Effector memory CD4-positive, alpha-beta T cell (primary cell): ENCODE measurements at places on chromosomes 4 and X.
A peak's percentile ranks its signal among the peaks of the same experiment; 100 is the strongest.

DNA sequence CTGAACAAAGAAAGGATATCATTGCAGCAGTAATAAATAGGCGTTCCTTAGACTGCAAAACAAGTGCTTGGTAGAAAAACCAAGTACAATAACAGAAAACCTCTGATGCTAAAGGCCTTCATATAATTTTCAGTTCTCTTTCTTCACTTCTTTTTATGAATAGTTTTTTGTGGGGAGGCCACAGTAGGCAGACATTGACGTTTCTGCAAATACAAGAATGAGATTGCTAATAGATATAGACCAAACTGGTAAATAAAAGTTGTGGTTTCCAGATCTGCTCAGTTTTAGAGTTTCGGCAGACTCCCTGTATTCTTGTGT is 57.0 kb upstream of the RAP1GDS1 start:
- DNase-seq, result no peak

GRCh38 chr4:153065276-153065675 is 129.2 kb downstream of the FHDC1 start:
- DNase-seq, result no peak

- peak; percentile 69 for DNase-seq
These were observed 16.0 kb upstream of the UVSSA start for GRCh38 chr4:1330761-1331590.

DNA sequence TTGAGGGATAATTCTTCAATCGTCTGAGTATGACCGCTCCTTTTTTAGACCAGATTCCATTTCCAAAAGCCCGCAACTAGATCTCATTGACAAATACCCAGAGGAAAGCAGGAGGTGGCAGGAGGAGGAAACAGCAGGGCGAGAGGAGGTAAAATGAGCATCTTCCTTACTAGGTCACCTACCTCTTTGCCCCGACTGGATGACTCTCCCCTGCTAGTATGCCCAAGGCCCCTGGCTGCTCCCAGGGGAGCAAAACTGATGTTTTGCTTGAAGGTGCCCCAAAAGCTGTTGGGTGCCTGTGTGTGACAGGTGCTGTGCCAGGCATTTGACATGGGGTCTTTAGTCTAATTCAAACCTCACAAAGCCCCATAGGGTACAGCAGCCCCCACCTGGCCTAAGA is 48.9 kb downstream of the C4orf50 start:
- no peak for DNase-seq

GRCh38 chrX:10280071-10280470 is 123.3 kb downstream of the CLCN4 start:
- DNase-seq, result no peak

DNA sequence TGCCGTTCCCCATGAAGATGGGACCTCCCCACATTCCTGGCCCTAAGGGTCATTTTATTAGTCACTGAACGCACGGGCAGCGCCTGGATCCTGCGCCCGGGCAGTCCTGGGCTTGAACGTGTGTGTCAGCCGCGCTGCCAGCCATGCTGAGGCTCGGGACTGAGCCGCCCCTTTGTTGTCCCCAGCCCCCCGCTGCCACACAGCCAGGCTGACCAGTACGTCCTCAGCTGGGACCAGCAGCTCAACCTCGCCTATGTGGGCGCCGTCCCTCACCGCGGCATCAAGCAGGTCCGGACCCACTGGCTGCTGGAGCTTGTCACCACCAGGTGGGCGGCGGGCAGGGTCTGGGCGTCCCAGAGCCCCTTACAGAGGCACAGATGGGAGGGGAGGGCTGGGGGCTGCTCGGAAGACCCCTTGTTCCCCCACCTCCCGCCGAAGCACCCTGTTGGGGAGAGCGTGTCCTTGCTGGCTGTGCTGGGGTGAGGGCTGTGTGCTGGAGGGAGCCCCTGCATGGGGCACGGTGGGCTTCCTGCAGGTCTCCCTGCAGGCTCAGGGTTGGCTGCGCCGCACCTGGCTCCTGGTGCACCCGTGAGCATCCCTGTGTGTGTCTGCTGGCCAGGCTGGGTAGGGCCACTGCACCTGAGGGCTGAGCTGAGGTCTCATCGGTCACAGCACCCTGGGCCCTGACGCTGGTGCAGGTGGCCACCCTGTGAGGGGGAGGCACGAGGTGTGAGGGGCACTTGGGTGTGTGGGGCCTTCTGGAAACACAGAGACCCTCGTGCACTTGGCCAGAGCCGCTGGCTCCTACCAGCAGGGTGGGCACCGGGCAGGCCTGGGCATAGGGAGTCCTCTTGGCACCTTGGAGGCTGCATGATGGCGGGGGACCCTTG is 1.0 kb downstream of the IDUA start:
- no peak for DNase-seq

GRCh38 chrX:79078114-79078513 is 66.4 kb upstream of the GPR174 start:
- no peak for DNase-seq

- DNase-seq, result peak; percentile 71
These were observed at the start of gene FAAH2 for GRCh38 chrX:57286507-57287251. Gene FAAH2, plus strand, starts transcription at chrX:57286706. Its CDS starts 120 bp downstream, at chrX:57286826.

GRCh38 chr4:54475546-54475945 is 182.2 kb upstream of the KIT start:
- no peak for DNase-seq

DNA sequence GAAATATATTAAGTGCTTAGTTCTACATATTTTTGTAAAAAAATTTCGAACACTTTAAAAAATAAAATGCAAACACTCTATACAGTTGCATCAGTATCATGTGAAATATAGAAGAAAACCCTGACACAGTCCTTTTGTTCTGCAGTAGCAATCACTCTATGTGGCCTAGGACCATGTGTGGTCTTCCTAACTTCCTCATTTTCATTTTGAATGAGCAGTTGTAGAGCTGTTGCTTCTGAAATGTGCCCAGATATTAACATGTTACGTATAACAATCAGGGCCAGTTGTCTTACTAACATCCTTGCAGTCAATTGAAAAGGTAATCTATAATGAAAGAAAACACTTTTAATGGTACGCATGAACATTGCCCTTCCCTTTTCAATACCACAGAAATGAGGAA is 107.9 kb downstream of the ZNF827 start:
- DNase-seq, result no peak
